CD4-positive, alpha-beta T cell treated with Interleukin-1 beta for 1 hour (primary cell): ENCODE measurements at places on chromosomes 12 and 14.

DNA sequence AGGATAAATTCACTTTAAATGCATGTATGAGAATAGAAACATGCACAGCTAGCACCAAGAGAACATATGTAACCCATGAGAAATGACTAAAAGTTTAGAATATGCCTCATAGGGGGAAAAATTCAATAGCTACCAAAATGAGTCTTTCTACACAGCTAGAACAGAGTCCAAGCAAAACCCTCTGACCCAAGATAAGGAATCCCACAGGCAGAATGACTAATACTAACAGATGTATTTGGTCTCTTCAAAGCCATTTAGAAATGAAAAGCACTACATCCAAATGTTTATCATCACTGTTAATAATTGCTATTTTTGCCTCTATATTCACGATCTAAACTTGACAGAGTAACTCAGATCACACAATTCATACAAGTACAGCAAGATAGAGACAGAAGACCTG lies 44.0 kb downstream of the KICS2 start:
- DNase-seq = no peak

- DNase-seq = no peak
These were observed 5.0 kb downstream of the BDKRB1 start for GRCh38 chr14:96261053-96261452.

GRCh38 chr12:109428037-109428629 lies 49.0 kb downstream of the KCTD10 start:
- peak; percentile 73 for DNase-seq

DNA sequence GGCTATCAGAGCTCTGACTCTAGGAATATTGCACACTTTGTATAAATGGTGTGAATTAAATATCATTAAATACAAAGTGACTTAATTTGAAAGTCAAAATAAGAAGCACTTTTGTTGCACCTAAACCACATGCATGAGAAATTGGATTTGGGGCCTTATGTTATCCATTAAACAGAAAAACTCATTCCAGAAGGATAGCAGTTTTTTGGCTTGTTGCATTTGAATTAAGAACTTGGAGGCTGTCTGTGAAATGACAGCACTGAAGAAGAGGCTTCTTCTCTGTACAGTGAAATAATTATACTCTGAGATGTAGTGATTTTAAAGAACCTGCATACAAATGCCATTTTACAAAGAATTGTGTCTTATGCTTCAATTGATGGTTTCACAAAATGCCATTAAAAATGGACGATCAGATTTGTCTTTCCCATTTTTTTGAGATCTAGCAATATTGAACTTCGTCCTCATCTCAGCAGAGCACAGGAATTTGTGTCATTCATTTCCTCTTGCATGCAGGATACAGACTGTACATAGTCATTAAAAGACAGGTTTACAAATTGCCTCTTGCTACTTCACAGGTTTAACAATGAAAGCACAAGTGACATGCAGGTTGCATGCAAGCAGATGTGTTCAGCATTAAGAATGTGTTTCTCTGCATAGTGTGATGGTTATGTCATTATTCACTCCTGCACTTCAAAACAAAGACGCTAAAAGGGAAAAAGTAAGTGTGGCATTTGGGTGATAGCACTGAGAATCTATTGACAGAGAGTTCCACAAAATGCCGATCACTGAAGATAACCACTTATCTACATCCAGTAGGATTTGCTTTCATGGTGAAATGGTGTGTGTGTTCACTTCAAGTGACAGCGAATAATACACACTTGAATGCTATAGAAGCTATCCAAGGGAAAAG lies 35.9 kb upstream of the PYGL start:
- DNase-seq = no peak

GRCh38 chr12:100289038-100289437 lies 22.1 kb downstream of the SCYL2 start:
- no peak for DNase-seq

- DNase-seq = no peak
These were observed 6.3 kb upstream of the RIN3 start for GRCh38 chr14:92507174-92507768.

- no peak for DNase-seq
These were observed 138.3 kb downstream of the EGLN3 start for GRCh38 chr14:33812601-33813000.

GRCh38 chr12:91100906-91101305 lies 10.4 kb downstream of the LUM start:
- no peak for DNase-seq

GRCh38 chr12:6340032-6340638 lies 1.7 kb downstream of the TNFRSF1A start:
- no peak for DNase-seq

GRCh38 chr12:102483466-102483865 lies 3.1 kb upstream of the IGF1 start:
- DNase-seq = no peak

- DNase-seq = no peak
These were observed 19.5 kb downstream of the DCAF5 start for GRCh38 chr14:69133206-69134125.

DNA sequence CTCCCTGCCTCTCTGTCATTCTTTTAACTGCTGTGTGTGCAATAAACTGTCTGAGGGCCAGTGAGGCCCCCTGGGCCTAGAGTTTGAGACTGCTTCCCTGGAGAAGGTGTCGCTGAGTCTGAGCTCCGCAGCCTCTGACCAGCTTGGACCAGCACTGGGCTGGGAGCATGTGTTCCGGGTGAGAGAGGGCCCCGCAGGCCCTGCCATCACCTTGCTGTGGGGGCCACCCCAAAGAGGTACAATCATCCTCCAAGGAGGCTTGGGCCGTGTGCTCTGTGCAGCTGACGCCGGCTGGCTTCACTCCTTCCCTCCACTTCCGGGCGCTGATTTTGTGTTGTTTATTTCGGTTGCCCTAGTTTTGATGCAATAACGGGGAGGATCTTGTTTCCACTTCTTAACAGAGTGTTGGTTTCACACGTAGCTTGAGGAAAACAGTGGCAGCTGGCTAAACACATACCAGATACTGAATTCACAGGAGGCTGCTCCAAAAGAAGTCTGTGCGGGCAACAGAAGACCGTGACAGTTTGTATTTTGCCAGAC lies 121.6 kb downstream of the TMEM132C start:
- DNase-seq = peak; percentile 29

DNA sequence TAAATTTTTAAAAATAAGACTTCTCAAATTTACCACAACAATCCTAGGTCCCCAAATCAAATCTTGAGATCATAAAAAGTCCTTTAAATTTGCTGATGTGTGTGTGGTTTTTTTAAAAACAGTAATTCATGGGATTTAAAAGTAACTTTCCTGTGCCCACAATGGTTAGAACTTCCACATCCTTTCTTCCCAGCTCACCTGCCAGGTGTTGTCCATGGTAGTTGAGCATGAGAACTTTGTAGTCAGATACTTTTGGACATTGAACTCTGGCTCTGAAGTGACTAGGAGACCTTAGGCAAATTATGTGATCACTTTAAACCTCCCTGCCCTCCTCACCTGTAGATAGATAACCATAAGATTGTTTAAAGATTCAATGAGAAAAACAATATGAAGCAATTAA lies 253.2 kb downstream of the NPAS3 start:
- no peak for DNase-seq

- peak; percentile 41 for DNase-seq
These were observed 890 bp downstream of the TEP1 start for GRCh38 chr14:20412411-20412810.

- DNase-seq = no peak
These were observed 8.5 kb downstream of the TMEM233 start for GRCh38 chr12:119601877-119602733.

- DNase-seq = no peak
These were observed 64.3 kb downstream of the SLC16A7 start for GRCh38 chr12:59660148-59660547.

DNA sequence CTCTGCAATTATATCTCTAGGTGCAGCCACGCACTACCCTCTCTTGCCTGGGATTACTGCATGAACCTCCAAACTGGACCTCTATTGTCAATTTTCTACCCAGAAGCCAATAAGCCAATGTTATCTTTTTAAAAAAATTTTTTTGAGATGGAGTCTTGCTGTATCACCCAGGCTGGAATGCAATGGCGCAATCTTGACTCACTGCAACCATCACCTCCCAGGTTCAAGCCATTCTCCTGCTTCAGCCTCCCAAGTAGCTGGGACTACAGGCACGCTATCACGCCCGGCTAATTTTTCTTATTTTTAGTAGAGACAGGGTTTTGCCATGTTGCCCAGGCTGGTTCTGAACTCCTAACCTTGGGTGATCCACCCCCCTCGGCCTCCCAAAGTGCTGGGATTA lies 11.2 kb upstream of the PXN start:
- no peak for DNase-seq

GRCh38 chr14:71261206-71261605 lies 353.9 kb downstream of the PCNX1 start:
- DNase-seq = no peak

DNA sequence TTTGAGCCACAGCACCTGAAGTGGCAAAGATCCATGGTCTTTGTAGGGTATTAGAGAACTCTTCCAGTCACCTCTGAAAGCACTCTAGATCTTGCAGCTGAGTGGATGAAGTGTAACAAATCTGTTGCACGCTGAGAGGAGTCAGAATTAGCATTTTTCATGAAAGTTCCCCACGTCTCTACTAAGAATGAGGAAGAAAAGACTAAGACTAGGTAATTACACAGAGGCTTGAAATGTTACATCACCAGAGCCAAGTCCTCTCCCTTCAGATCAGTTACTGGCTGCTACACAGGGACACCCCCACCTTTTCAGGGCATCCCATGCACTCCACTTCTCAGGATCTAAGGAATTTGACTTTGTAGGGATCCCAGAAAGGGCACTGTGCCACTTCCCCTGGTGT lies 98.6 kb upstream of the FKBP4 start:
- no peak for DNase-seq

- DNase-seq = no peak
These were observed 630 bp downstream of the NELL2 start for GRCh38 chr12:44875417-44875953.

- DNase-seq = no peak
These were observed 7.4 kb downstream of the TTC6 start for GRCh38 chr14:37602605-37603453.

DNA sequence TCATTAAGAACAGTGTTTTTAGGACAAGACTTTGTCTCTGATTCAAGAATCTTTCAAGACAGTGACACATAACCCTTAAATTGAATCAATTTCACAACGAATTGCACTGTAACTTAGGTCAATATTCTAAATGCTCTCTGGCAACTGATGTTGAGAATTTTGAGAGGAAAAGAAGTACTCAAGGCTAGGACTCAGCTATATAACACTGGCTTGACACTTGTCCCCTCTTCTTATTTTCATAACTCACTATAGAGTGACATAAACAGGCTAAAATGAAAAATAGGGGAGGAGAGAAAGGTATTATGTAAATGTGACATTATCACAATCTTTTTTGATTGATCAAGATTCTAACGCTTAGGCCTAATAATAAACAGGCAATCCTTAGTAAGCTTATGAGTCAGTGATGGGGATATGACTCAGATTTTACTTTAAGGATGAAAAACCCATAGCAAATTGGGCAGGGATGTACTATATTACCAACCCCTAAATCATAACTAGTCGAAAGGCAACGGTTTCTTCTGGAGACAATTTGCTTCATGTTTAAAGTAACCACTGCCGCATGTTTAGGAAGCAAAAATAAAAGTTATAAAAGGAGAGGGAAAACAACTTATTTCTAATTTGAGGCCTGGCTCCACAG lies 10.9 kb downstream of the BTG1 start:
- DNase-seq = peak; percentile 35

DNA sequence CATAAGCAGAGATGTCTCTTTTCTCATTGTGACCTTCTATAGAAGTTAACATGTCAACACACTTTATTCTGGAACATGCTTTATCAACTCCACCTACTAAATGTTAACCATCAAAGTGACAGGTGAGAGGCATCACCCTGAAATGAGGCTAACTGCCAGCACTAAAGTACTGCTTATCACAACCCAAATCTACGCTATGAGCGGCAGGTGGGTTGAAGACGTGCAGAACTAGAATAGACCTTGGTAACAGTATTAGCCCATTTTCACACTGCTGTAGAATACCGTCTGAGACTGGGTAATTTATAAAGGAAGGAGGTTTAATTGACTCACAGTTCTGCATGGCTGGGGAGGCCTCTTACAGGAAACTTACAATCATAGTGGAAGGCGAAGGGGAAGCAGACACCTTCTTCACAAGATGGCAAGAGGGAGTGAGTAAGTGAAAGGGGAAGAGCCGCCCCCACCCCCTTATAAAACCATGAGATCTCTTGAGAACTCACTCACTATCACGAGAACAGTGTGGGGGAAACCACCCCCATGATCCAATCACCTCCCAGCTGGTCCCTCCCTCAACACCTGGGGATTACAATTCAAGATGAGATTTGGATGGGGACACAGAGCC lies 359.0 kb downstream of the SEC23A start:
- DNase-seq = no peak

- DNase-seq = no peak
These were observed 6.2 kb downstream of the IFT43 start for GRCh38 chr14:75991753-75992152.

GRCh38 chr14:105532735-105533141 lies 6.4 kb downstream of the TMEM121 start:
- DNase-seq = no peak

GRCh38 chr12:124947013-124947412 lies 32.6 kb upstream of the UBC start:
- no peak for DNase-seq

- DNase-seq = peak; percentile 59
These were observed 29.1 kb downstream of the CCDC88C start for GRCh38 chr14:91388551-91388975.

DNA sequence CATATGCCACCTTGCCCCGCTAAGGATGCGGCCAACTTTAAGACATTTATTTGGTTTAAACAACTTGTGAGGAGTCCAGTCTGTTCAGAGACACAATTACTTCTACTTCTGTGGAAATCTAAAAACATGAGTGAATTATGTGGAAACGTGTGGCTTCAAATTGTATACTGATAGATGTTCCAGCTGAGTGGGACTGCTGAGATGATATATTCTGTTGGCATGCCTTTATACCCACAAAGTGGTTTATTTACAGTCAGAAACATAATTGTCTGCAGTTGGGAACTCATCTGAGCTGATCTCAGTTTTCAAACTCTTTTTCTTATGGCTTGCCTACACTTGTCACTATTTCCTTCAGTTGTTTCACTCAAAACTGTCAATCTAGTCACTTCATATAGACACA lies 67.8 kb downstream of the FLRT2 start:
- no peak for DNase-seq

- DNase-seq = no peak
These were observed 34.7 kb downstream of the TRAF3 start for GRCh38 chr14:102811971-102812370.

- no peak for DNase-seq
These were observed 7.9 kb upstream of the PLEKHG6 start for GRCh38 chr12:6302621-6303020.

DNA sequence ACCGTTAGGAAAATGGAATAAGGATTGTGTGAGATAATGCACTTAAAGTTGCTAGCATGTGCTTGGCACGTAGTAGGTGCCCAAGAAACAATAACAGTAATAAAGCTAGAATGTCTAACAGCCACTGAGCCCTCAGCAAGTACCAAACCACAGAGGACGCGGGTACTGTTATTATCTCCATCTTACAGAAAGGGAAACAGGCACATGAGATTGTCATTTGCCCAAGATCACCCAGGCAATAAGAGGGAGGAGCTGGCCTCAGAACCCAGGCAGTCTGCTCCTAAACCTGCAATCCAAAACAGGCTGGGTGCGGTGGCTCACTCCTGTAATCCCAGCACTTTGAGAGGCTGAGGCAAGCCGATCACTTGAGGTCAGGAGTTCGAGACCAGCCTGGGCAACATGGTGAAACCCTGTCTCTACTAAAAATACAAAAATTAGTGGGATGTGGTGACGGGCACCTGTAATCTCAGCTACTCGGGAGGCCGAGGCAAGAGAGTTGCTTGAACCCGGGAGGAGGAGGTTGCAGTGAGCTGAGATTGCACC lies 5.1 kb upstream of the SDS start:
- no peak for DNase-seq
